ENCODE measurements at places on chromosomes 4 and X.

DNA sequence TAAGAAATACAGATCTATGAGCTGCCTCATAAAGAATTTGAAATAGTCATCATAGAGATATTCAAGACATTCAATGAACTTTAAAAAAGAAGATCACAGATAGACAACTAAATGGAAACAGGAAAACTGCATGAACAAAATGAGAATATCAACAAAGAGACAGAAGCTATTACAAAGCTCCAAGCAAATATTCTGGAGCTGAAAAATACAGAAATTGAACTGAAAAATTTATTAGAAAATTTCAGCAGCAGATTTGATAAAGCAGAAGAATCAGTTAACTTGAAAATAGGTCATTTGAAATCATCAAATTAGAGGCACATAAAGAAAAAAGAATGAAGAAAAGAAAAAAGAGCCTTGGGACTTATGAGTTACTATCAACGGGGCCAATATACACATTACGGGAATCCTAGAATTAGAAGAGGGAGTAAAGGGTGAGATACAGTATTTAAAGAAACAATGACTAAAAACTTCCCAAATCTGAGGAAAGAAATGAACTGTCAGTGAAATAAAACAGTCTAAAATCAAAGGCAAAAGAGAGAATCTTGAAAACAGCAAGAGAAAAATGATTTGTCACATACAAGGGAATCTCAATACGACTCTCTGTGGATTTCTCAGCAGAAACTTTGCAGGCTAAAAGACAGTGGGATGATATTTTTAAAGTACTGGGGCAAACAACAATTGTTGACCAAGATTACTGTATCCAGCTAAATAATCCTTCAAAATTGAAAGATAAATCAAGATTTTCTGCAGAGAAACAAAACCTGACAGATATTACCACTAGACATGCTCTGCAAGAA lies 641.6 kb downstream of the ANKRD50 start:
- no peak for DNase-seq

- no peak for DNase-seq
These were observed 993.9 kb downstream of the PDHA2 start for GRCh38 chr4:96833831-96834230.

GRCh38 chrX:153340111-153340510 lies 6.2 kb downstream of the ZNF275 start:
- no peak for DNase-seq

DNA sequence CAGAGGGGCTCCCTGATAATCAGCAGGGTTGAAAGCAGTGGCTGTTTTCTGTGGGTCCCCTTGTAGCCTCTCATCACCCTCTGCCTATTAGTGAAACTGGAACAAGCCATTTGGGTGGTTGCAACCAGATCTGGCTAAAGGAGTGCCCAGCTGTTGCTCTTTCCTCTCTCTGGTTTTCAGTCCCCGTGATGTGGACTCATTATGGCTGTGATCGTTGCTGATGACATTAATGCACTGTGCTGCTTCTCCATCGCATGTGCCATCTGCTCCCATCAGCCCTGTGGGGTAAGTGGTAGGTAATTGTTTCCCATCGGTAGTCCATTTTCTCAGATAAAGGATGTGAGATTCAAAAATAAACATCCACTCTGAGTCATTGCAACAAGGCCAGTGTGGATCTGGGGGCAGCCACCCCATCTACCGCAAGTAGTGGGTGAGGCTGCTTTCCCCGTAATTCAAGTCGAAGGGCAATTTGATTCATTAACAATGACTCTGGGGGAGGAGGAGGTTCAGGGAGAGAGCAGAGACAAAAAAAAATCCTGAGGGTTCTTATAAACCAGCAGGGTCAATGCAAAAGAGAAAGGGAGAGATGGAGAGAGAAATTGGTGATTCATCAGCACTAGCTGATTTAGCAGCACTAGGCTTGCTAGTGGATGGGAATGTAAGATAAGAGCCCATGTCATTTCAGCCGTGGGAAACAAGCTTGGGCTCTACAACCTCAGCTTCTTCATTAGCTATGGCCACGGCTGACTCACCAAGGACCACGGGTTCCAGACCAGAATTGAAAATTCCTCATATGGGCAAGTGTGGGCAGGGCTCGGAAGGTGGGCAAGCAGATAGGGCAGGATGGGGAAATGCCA lies 357.8 kb downstream of the MID1IP1 start:
- no peak for DNase-seq

- DNase-seq, result no peak
These were observed 73.7 kb upstream of the WDR44 start for GRCh38 chrX:118272242-118272641.

GRCh38 chr4:126592088-126592487 lies 1040.7 kb upstream of the INTU start:
- no peak for DNase-seq

DNA sequence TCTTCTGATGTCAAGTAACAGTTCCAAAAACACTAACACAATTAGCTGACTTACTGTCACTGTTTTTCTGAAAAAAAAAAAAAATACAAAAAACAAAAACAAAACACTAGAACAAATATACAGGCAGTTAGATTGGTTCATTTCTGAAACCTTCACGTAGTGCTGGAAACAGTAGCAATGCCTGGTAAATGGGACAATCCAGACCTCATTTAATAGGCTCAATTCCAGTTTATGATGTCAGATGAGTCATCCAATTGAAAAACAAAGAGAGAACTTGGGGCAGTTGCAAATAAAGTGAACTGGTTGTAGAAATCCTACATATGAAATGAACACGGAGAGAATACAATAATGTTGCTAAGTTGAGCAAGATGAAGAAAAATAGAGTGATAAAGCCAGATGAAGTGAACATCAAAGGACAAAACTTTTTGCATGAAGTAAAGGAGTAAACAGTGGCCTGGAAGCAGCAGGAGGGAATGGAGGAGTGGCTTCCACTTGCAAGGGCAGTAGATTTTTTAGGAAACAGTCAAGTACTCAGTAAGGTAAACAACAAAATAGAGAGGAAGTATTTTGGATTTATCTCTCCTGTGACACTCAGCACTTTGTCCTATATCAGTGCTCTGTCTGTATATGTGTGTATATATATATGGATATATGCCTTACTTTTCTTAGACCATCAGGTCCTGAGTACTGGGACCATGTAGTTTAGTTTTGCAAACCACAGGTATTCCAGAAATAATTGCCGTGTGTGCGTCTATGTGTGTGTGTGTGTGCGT lies 39.3 kb upstream of the MAGEA10 start:
- no peak for DNase-seq

DNA sequence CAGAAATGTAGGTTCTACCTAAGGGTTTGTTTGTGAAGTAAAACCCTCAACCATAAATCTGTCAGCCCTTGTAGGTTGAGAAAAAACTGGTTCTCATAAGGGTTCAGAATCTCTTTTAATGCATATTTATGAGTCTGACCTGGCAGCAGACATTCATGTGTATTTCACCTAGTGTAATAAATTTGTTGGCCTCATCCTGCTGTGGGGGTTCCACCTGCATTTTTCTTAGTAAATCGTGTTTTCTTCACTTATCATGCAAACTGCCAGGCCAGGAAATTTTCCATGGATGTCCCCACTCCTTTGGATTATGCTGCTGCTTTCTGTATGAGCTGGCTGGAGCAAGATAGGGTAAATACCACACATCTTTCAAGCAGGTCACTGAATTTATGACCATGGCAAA lies 42.4 kb downstream of the KLHL13 start:
- DNase-seq, result no peak

DNA sequence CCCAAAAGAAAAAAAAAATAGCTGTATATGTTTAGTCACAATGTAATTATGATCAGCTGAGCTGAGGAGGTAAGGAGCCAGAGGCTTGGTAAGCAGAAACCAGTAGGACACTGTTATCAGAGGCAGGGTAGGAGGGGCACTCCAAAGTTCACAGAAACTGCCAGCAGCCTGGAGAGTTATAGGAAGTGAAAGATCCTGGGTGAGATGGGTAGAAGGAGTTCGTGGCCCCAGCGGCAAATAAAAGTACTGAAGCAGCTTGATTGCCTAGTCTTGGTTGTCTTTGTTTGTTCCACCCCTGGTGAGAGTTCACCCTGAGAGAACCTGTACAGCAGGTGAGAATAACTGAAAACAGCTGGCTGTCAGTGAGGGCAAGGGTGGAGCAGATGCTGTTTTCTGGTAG lies 340.8 kb downstream of the ADGRL3 start:
- DNase-seq, result no peak

DNA sequence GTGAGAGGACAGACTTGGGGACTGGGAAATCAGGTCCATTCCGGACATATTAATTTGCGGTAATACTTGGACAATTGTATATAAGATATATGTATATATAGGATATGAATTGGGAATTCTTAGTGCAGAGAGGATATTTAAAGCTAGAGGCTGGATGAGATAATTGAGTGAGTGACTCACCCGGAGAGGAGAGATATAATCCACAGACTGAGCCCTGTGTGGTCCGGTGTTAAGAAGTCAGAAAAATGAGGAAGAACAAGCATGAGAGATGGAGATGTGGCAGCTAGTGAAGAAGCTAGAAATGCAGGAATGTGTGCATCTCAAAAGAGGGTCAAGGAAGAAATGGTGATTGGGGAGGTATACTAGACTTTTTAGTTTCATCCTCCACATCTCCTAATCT lies 336.2 kb downstream of the SLC7A11 start:
- no peak for DNase-seq

DNA sequence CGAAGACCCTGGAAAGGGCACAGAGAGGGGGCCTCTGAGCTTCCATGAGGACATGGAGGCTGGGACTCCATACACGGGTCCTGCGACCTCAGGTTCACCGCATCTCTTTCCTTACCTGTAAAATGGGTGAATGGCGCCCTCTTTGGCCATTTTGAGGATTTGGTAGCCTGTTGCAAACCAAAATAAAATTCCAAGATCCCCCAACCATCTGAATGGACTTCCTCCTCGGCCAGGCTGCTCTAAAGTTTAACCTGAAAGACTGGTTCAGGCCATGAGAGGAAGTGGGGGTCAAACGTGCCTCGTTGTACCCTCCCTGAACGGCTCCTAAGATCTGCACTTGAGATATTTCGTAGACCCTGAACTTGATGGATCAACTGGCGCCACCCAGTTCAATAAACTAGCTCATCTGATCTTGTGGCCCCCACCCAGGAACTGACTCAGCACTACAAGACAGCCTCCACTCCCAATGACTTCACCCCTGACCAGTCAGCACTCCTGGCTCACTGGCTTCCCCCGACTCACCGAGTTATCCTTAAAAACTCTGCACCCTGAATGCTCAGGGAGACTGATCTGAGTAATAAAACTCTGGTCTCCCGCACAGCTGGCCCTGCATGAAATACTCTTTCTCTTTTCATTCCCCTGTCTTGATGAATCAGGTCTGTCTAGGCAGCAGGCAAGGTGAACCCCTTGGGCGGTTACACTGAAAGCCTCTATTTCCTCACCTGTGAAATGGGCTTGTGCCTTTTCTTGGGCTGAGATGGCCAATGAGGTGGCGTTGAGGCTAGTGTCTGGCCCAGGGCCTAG lies 32.9 kb upstream of the GPR78 start:
- DNase-seq, result no peak

- DNase-seq, result no peak
These were observed 87.9 kb downstream of the WDFY3 start for GRCh38 chr4:84878546-84878945.

DNA sequence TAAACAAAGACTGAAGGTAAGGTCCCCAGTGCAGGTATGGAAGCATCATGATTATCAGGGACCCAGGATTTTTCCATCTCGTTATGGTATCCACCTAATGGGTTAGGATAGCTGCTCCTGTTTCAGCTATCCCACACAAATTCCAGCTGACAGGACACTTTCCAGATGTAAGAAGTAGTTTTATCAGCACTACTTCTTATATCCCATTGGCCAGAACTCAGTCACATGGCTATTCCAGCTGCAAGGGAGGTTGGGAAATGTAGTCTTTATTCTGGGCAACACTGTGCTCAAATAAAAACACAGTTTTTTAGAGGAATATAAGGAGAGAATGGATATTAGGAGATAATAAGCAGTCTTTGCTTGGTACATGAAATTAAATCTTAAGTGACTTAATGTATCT lies 96.7 kb downstream of the SRPX start:
- no peak for DNase-seq

- no peak for DNase-seq
These were observed 91.9 kb upstream of the ZFP42 start for GRCh38 chr4:187903700-187904099.

- DNase-seq, result no peak
These were observed 378.3 kb upstream of the PCDH10 start for GRCh38 chr4:132770776-132771175.

GRCh38 chr4:22240814-22241213 lies 275.1 kb downstream of the ADGRA3 start:
- no peak for DNase-seq

- DNase-seq, result no peak
These were observed 31.0 kb upstream of the PLK4 start for GRCh38 chr4:127849505-127850234.

- no peak for DNase-seq
These were observed 41.8 kb downstream of the OCRL start for GRCh38 chrX:129581904-129582303.

DNA sequence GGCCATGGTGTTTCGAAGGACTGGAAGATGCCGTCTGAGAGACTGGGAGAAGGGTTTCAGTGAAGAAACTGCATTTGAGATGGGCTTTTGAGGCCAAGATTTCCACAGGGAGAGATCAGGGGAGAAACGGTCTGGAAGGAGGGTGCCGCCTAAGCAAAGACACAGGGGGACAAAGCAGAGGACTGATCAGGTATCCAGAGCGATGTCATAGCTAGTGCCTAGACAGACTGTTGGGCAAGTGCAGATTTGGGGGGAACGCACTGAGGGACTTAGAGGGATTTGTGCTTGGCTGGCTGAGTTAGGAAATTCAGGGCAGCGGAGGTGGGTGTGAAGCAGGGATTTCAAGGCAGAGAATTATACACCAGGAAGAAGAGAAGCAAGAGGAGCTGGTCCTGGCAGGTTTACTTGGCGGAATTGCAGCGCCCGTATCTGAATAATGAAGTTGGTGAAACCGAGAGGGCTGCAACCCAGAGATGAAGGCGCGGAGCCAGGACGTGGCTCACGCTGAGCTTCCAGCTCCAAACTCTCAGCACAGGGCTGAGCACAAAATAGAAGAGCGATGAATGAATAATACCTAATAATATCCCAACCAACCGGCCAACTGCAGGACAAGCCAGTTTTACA lies 106.9 kb downstream of the MAML3 start:
- no peak for DNase-seq

DNA sequence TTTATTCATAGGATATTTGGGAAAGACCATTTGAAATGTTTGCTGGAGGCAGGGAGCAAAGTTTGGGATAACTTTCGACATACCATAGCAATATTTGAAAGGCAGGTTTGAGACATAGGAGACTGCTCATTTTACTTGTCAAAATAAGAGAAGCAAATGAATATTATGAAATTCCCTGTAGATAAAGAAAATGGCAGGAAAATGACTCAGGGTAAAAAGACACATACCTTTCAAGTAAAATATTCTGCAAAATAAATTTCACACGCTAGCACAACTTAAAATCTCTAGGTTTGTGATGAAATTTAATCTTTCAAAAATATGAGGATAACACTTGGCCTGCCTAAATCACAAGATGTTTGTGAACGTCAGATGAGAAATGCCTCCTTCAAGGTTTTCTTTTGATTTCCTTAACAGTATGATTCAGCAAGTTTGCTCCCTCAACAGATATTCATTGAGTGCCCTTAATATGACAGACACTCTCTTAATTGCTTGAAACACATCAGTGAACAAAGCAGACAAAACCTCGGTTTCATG lies 6.6 kb downstream of the TMEM156 start:
- DNase-seq, result no peak

Data from activated CD4-positive, alpha-beta memory T cell treated with anti-CD3 and anti-CD28 coated beads for 36 hours (primary cell).